ENCODE measurements at places on chromosomes 16 and 17.

DNA sequence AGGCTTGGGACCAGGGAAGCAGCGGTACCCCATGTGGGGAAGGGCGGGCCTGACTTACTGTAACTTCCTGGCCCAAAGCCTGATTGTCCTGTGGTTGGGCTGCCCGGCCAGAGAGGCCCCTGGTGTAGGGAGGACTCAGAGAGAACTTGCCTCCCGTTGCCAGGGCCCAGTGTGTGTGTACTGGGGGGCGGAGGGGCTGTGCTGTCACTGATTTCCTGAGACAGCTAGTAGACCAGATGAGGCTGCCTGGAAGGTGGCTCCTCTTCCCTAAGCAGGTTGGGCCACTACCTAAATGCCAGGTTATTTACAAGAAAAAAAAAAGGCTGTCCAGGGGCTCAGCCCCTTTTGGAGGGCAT is 16.7 kb downstream of the SOCS3 start:
- DNase-seq = no peak

- DNase-seq = no peak
These were observed 38.2 kb downstream of the RTN4RL1 start for GRCh38 chr17:1986783-1987451.

- DNase-seq = no peak
These were observed 187.0 kb upstream of the CDH13 start for GRCh38 chr16:82439678-82440293.

GRCh38 chr17:48596735-48597527 is 3.4 kb upstream of the HOXB5 start:
- no peak for DNase-seq
